Activated naive CD8-positive, alpha-beta T cell treated with anti-CD3 and anti-CD28 coated beads for 36 hours (primary cell): ENCODE measurements at places on chromosomes 11 and 22. TPM values are rescaled to one million over a fixed set of nuclear protein-coding genes. Genes with fewer than 3 reads are reported as not detected.

- H3K27ac ChIP-seq = peak within 1 kb of the TSS; percentile 99
- H3K4me1 ChIP-seq = peaks cover 47% of the 10 kb centered on the region
- H3K36me3 ChIP-seq = peaks cover 31% of the 10 kb centered on the region
- H3K4me3 ChIP-seq = peak within 1 kb of the TSS; percentile 95
- peaks cover 16% of the 10 kb centered on the region for H3K27me3 ChIP-seq
Measured at GRCh38 chr22:50529897-50530579, at the start of gene TYMP. Gene TYMP (minus strand): TSS chr22:50530012. CDS start chr22:50529709, 303 bp downstream.

DNA sequence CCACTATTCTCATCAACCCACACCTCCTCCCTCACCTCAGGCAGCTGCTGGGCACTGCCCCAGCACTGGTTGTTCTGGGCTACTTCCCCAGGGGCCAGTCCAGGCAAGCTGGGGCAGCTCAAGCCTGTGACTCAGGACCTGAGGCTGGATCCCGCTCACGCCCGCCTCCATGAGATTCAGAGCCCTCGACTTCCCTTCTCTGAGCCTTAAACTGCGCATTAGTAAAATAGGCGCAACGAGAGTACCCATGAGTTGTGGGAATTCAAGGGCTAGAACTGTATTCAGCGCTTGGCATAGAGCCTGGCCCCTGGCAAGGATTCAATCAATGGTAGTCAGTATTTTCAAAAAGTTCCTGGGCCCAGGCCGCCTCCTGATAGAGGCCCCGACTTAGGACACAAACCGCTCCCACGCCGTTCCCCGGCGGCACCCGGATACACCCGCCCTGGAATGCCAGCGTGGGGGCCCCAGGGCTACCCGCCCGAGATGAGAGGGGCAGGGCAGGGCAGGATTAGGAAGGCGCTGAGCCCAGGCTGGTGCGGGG, 723 bp upstream of the CD82 start:
- H3K4me1 ChIP-seq = peaks cover 50% of the 10 kb centered on the region
- H3K27me3 ChIP-seq = no peaks in the 10 kb centered on the region
- peaks cover 37% of the 10 kb centered on the region for H3K36me3 ChIP-seq
- no peak for DNase-seq

DNA sequence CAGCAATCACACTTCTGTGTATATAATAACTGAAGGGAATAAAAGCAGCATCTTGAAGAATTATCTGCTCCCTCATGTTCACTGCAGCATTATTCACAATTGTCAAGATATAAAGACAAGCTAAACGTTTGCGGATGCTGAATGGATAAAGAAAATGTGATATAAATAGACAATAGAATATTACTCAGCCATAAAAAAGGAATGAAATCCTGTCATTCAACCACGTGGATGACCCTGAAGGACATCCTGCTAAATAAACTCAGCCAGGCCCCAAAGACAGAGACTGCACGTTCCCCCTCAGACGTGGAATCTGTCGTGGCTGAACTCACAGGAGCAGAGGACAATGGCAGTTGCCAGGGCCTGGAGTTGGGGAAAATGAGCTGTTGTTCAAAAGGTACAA, 9.6 kb downstream of the ZNF195 start:
- H3K4me1 ChIP-seq = peaks cover 9% of the 10 kb centered on the region
- H3K27ac ChIP-seq = no peak overlapping the region
- H3K36me3 ChIP-seq = peaks cover 91% of the 10 kb centered on the region
- H3K27me3 ChIP-seq = no peaks in the 10 kb centered on the region

DNA sequence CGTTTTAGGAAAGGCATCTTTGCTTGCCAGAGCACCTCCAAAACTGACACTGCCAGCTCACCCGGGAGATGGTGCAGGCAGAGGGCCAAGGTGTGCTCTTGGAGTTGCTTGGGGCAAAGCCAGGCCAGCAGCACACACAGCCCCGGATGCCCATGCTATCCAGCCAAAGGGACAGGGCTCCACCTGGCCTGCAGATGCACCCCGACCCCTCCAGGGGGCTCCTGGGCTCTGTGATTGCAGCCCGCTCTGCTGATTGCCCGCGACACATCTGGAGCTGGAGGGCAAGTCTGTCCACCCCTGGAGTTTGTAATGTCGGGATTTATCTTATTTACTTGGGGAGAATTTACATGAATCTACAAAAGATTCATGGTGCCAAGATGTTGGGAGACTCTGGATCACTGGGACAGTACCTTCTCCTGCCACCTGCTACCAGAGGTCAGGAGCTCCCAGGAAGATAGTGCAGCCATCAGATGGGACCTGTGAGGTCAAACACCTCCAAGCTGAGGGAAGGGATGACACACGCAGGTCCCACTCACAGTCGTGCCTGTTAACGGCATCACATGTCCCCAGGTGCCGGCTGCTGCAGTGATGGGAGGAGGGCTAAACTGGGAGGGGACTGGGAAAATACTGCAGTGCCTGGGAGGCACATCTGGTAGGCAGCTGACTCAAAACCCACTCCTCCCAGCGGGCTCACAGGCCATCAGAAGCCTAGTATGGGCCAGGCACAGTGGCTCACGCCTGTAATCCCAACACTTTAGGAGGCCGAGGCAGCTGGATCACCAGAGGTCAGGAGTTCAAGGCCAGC, 17.2 kb downstream of the CBX7 start:
- peak; percentile 62 for DNase-seq
- peaks cover 2% of the 10 kb centered on the region for H3K4me1 ChIP-seq
- H3K27me3 ChIP-seq = no peaks in the 10 kb centered on the region
- H3K36me3 ChIP-seq = no peaks in the 10 kb centered on the region
- no peak overlapping the region for H3K27ac ChIP-seq
- H3K4me3 ChIP-seq = no peak overlapping the region

DNA sequence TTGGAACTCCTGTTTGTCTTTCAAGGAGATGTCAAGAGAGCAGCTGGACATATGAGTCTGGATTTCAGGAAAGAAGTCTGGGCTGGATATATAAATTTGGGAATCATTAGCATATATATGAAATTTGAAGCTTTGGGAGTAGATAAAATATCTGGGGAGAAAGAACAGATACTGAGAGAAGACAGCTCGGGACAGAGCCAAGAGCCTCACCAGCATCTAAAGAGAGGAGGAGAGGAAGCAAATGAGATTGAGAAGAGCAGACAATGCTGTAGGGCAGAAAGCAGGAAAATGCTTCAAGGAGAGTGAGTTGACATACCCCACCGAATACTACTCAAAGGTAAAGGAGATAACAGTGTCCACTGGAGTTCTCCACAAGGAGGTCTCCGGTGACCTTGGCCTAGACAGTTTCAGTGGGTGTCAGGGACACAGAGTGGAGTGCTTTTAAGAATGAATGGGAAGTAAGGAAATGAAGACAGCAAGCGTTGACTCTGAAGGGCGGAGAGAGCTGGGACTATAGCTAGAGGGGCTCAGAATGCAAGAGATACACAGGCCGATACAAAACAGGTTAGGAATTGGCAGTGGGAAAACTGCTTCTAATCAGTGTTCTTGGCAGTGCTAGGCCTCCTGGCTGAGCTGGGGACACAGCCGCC, 862 bp downstream of the APBB1 start:
- H3K27ac ChIP-seq = no peak overlapping the region
- no peaks in the 10 kb centered on the region for H3K36me3 ChIP-seq
- peaks cover 9% of the 10 kb centered on the region for H3K4me1 ChIP-seq
- no peak overlapping the region for H3K4me3 ChIP-seq

DNA sequence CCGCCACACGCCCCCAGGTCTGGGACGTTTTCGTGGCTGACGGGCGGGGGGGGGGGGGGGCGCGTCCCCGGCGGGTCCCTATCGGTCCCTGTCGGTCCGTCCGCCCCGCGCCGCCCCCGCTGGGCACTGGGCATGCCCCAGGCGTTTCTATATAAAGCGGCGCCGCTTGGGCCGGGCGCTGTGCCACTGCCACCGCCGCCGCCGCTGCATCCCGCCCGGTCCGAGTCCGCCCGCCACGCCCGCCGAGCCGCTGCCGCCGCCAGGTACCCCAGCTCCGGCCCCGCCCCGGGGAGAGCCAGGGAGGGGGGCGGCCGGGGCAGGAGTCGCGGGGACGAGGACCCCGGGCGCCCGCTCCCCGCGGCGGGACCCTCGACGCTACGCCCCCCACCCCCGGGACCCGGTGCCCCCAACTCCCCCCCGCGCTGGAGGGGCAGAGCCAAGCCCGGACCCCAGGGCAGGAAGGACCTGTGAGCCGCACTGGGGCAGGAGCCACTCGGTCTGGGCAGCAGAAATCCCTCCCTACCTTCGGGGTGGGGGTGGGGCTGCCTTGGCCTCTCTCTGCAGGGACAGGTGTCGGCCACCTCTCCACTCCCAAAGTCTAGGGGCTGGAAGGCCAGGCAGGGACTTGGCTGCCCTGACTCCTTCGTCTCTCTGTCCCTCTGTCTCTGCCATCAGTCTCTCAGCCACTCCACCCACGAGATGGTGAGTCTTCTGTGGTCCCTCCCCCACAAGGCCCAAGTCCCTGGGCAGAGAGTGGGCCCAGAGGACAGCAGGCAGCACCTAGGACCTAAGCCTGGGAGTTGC, at the start of gene CARNS1:
Gene CARNS1 (plus strand): TSS at position 178 of the 804 bp plus-strand sequence. CDS start 522 bp downstream, at position 700.
- H3K36me3 ChIP-seq = peaks cover 4% of the 10 kb centered on the region
- peak within 1 kb of the TSS; percentile 75 for H3K4me3 ChIP-seq
- no peaks in the 10 kb centered on the region for H3K27me3 ChIP-seq
- DNase-seq = no peak
- peak within 1 kb of the TSS; percentile 89 for H3K27ac ChIP-seq

GRCh38 chr11:110858547-110858921, 146.3 kb upstream of the ARHGAP20 start:
- H3K27ac ChIP-seq = no peak overlapping the region
- H3K4me3 ChIP-seq = no peak overlapping the region
- no peak for DNase-seq
- no peaks in the 10 kb centered on the region for H3K36me3 ChIP-seq
- peaks cover 4% of the 10 kb centered on the region for H3K27me3 ChIP-seq
- no peaks in the 10 kb centered on the region for H3K4me1 ChIP-seq

- H3K4me3 ChIP-seq = no peak overlapping the region
- peaks cover 37% of the 10 kb centered on the region for H3K27me3 ChIP-seq
- H3K4me1 ChIP-seq = peaks cover 12% of the 10 kb centered on the region
- no peak for DNase-seq
- H3K27ac ChIP-seq = no peak overlapping the region
Measured at GRCh38 chr22:19779685-19780268, 19.2 kb downstream of the TBX1 start.

- DNase-seq = no peak
- no peak overlapping the region for H3K4me3 ChIP-seq
- no peaks in the 10 kb centered on the region for H3K27me3 ChIP-seq
- peaks cover 2% of the 10 kb centered on the region for H3K36me3 ChIP-seq
- H3K27ac ChIP-seq = no peak overlapping the region
- peaks cover 34% of the 10 kb centered on the region for H3K4me1 ChIP-seq
Measured at GRCh38 chr22:41482319-41482935, 13.5 kb downstream of the ACO2 start.

The NLRP14 gene
- not detected for total RNA-seq

The FGF3 gene
- total RNA-seq = not detected

The MS4A7 gene
- not detected for total RNA-seq
